GM13977 (cell line): ENCODE measurements at places on chromosomes 11 and 22.

DNA sequence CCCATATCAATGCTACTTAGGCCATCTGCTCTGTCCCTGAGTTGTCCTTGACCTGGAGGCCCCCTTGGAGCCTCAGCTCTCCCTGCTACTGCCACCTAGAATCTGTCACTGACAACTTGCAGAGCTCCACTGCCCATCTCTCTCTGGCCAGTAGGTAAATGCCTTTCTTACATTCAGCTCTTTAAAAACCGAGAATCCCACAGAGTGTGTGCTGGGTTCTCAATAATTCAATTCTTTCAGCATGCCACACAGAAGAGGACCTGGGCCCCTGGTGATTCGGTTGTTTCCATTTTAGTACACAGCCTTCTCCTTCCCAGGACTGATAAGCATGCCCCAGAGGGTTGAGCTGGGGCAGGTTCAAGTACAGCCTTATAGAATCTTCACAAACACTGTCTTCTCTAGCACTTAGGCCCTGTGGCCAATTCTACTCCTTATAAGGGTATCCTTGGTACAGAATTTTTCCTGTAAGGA is 22.0 kb upstream of the IPO7 start:
- DNase-seq, result no peak

- DNase-seq, result no peak
Observed at GRCh38 chr11:86246293-86246675, 1.7 kb downstream of the EED start.

GRCh38 chr11:121586750-121587149 is 134.0 kb upstream of the SORL1-AS1 start:
- no peak for DNase-seq

DNA sequence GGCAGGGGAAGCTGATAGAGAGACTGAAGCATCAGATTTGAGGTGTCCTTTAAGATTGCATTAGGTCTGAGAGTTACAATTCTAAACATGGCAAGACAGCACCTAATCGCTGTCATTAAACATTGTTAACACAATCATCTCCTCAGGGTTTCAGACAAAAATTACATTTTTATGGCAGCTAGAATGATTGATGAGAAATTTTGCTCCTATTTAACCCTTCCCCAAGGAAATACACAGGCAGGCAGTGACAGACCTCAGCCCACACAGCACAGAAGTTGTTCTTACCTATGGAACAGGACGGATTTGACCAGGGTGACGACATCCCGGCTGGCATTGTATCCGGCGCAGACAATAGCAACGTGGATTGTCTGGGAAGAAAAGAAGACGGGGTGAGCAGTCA is 294.3 kb downstream of the LARGE1 start:
- DNase-seq, result no peak

- DNase-seq, result no peak
Observed at GRCh38 chr11:46337626-46338345, 9.5 kb upstream of the DGKZ start.

GRCh38 chr11:75593286-75593915 is 31.3 kb downstream of the SERPINH1 start:
- DNase-seq, result no peak

GRCh38 chr11:36030731-36031281 is 86.9 kb downstream of the LDLRAD3 start:
- DNase-seq, result no peak

DNA sequence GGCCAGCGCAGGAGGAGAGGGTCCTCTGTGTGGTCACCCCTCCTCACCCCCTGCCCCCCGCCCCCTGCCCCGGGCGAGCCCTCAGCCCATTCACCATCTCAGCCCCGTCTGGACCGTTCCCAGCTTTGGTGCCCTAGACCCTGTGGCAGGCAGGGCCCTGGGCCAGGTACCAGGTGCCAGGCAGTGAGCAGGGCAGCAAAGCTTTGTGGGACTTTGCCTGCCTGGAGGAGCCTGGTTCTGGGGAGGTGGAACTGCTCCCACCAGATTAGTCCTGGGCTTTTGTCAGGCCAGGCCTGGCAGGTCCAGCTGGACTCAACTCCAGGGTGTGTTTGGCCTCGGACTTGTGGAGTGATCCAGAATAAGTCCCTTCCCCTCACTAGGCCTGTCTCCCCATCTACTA is 13.7 kb upstream of the MYRF start:
- DNase-seq, result no peak

- no peak for DNase-seq
Observed at GRCh38 chr11:2944530-2944929, 15.3 kb upstream of the PHLDA2 start.

GRCh38 chr11:102309621-102310541 is 7.4 kb upstream of the BIRC3 start:
- DNase-seq, result no peak

DNA sequence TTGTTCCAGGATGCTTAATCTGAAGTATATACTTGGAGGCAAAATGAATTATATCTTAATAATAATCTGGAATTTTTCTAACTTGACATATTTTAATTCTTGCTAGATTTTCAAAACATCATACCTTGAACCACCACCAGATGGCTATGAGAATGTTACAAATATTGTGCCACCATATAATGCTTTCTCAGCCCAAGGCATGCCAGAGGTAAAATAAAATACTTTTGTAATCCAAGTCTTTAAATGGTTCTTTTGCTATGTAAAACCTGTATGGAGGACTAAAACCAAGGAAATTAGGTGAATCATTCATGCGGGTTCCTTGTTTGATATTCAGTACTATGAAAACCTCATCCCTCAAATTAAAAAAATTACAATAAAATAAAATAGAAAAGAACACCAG is 14.4 kb downstream of the NAALAD2 start:
- no peak for DNase-seq

DNA sequence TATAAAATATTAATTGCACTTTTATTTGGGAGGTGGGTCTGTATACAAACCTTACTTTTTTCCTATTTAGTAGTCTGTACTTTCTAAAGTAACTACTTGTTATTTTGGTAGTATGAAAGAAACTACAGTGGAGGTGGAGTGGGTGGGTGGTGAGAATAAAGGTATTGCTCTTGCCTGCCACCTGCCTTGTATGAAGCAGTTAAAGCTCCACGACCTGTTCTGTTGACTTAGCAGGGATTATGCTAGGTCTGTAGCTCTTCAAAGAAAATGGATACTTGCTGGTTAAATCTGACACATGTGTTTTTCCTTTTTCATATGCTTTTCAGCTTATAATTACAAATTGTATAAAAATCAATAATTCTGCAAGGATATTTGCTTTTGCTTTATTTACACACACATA is 111.9 kb downstream of the EHF start:
- DNase-seq, result no peak

DNA sequence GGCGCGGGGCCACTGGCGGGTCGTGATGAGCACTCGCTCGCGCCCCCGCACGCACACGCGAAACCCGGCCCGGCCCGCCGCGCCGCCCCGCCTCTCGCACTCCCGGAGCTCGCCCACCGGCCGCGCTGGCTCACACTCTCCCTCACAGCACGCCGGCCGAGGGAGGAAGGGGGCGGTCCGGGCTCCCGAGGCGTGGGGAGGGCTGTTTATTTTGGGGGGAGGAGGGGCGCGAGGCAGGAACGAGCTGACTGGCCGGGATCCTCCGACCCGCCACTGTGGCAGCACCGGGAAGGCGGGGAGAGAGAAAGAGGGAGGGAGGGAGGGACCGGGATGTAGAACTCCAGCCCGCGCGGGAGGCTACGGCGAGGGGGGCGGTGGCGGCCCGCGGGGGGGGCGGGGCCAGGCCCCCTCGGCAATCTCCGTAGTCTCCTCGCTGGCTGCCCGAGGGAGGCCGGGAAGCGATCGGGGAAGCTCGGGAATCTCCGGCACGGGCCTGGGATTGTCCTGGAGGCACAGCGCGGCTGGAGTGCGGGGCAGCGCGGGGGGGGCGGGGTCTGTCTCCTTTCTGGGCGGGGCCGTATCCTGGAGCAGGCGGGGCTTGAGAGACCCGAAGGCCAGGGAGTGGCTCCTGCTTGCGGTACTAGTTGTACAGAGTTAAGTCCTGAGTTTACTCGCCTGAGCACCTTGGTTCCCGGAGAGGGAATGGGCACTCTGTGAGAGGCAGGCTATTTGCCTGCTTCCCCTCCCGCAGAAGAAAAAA is at the start of gene RBFOX2:
Gene RBFOX2 (minus strand): TSS at position 179 of the 760 bp plus-strand sequence. CDS start 399 bp downstream, outside the sequence.
- DNase-seq, result peak; percentile 87

DNA sequence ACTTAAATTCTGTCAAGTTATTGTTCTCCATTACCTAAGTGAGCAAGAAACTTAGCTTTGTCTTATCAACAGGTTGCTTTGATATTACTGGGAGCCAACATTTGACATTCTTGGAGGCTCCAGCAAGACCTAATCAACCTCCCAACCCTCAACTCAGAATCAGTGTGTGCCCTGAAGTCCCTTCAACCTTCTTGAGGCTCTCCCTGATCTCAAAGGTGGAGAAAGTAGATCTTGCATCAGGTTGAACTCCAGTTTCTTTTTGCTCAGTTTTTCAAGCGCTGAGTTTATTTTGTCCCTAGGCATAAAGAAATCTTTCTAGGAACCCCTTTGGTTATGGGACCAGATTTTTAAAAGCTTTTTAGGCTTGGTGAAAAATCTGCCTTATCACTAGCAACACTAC is 1.4 kb downstream of the FAM111A start:
- DNase-seq, result no peak

- no peak for DNase-seq
Observed at GRCh38 chr22:41668971-41669911, 19.4 kb downstream of the SNU13 start.

DNA sequence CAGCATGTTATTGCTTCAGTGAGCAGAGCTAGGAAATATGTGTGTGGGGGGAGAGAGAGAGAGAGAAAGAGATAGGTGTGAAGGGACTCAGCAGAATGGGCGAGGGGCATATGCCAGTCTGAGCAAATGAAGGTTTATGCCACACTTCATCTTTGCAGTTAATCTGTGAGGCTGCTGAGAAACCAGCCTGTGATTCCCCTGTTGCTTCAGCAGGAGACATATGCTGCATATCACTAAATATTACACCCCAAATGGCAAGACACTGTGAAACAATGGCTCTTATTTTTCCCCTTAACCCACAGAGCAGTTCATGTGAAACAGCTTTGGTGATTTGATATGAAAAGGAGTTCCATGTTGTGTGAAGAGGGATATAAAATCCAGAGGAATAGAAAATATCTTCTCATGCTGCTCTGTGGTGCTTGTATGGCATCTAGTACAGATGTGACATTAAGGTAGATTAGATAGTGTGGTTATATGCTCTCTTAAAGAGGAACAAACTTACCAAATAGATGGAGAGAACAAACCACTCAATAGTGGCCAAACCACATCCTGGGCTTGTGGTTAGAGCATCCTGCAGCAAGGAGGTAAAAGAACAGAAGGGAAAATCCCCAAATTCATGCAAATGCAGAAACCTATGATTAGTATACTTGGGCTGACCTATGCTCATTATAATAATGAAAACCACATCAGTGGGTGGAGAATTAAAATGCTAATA is 864.2 kb downstream of the FAM181B start:
- DNase-seq, result peak; percentile 32

DNA sequence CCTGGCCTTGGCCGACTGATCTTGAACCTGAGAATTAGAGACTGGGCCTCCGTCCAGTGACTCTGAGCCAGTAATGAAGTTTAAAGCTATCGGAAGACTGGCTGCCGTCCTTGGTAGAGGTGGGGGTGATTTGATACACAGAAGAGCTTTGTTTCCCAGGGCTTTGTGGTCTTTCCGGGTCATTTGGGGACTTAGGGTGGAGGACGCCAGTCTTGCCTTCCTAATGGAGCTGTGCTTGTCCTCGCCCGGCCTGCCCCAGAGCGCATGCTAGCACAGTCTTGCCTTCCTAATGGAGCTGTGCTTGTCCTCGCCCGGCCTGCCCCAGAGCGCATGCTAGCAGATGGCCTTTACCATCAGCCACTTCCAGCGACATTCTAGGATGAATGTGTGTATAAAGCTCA is 65.8 kb downstream of the ST3GAL4 start:
- DNase-seq, result no peak

GRCh38 chr11:120854988-120855387 is 168.9 kb upstream of the TBCEL start:
- DNase-seq, result no peak

DNA sequence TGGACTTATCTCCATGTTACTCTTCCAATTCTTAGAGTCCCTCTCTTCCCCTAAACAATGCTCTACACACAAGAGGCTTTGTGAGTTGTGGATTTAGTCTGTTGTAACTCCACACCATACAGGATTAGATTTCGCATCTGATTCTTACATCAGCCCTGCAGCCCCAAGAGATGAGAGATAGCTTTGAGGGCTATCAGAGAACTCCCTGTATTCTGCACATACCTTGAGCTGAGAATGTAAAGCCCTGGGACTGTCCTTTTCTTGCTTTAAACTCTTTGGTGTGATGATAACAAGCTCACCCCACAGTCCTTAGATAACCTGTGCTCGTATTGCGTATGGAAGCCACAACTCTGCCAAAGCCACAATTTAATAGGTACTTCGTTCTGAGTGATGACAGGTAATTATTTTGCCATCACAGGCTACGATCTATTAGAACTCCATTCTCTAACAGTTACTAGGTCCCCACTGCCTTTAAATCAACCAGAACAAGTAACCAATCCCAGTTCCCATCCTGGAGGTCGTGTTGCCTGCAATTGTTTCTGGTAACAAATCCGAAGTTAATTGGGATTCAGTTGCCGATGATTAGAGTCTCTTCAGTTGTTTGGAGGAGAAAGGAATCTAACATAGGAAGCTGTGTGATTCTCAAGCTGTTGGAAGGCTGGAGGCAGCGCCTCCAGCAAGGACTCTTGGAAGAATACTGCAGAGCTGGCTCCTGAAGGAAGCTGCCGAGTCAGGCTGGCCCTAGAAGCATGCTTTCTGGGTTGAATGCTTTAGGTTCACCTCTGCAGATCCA is 1.3 kb upstream of the PARVG start:
- no peak for DNase-seq

- no peak for DNase-seq
Observed at GRCh38 chr11:43315966-43316365, 4.2 kb downstream of the API5 start.

GRCh38 chr11:40246983-40247382 is 1212.5 kb downstream of the LRRC4C start:
- DNase-seq, result no peak

DNA sequence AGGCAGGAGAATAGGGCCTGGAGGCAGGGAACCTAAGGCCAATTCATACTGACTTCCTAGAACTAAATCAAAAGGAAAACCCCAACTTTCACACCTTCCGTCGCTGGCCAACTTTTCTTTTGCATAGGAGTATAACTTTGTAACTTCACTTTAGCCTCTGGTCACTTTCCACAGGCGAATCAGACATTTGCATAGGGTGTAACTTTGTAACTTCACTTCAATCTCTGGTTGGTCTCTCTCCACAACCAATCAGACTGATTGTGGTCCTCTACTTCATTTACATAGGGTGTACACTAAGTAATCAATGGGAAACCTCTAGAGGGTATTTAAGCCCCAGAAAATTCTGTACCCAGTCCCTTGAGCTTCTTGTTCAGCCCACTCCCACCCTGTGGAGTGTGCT is 11.5 kb upstream of the TMPRSS4 start:
- DNase-seq, result no peak

DNA sequence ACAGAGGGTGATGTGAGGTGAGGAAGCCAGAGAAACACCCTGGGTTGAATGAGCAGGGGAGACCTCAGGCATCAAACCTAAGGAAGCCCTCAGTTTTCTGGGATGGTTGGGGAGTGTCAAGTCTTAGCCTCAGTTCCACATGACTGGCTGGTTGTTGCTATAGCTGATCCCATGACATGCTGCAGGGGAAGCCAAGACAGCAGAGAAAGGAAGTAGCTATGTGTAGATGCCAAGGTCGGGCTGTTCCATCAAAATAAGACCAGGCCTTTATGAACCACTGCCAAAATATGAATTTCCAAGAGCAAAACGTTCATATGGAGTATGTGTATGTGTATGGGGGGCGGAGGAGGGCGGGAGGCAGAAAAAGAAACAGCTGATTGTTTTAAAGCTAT is 11.6 kb downstream of the CD59 start:
- DNase-seq, result no peak
